Fibroblast of skin of right biceps (primary cell): ENCODE measurements at places on chromosomes 16 and 17.

- DNase-seq, result no peak
These were observed 2.1 kb upstream of the USP32 start for GRCh38 chr17:60393840-60394723.

DNA sequence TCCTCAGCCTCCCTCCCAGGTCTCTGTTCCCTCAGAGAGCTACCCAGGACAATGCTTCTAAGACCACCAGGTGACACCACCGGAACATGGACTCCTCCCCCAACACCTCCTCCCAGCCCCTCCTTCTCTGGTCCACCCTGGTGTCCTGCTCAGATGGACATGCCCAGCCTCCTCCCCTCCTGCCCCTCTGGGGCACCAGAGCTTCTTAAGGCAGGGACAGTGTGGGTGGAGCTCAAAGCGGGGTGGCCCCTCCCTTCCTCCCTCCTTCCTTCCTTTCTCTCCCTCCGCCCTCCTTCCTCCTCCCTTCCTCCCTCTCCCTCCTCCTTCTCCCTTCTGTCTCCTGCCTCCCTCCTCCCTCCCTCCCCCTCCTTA lies 22.7 kb downstream of the TRPV3 start:
- peak; percentile 29 for DNase-seq

DNA sequence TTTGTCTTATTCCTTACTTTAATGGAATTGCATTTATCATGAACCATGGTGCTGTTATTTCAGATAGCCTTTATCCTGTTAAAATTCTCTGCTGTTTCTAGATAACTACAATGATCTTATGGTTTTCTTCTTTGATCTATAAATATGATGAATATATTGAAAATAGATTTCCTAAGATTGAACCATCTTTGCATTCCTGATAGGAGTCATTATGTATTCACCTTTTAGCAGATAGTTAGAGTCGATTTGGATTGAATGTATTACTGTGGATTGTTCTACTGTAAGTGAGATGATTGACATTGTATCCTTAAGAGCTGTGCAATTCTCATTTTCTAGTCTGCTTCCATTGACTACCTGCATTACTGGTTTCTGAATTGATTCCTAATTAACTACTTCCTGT lies 165.0 kb upstream of the CACNG3 start:
- no peak for DNase-seq

GRCh38 chr16:19396555-19397011 lies 21.1 kb upstream of the TMC5 start:
- no peak for DNase-seq

GRCh38 chr17:1584167-1584566 lies 21.6 kb upstream of the PITPNA start:
- DNase-seq, result no peak
